Progenitor cell of endocrine pancreas (in vitro differentiated cells): ENCODE measurements at places on chromosomes 1 and 21. TPM values are rescaled to one million over a fixed set of nuclear protein-coding genes. Genes with fewer than 3 reads are reported as not detected.

Gene CHODL
- total RNA-seq, result 0.38 and 0.51 TPM in 2 replicates

DNA sequence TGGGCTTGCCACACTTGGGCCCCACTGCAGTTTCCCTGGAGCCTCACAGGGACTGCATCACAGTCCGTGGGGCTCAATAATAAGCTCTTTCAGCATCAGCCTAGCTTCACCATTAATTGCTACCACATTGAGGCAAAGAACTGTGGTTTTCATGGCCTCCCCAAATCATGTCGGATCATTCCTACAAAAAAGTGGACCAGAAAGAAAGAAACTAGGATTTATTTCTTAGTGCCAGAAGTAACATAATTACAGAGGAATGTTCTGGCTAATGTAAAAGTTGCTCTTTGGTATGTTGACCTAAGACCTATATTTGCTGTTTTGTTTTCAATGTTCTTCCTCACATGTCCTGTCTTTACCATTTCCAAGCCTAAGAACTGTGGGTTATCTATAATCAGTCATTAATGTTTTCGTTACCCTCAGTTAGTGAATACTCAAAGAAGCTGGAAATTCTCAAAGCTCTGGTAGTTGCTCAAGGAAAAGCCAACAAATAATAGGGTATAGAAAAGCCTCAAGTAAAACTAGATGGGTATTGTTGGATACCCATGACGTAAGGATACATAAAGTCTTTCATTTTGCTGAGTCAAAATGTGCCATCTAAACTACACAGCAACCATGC is 173.9 kb downstream of the LTN1 start:
- H3K27me3 ChIP-seq, result no peaks in the 10 kb centered on the region
- H3K36me3 ChIP-seq, result no peaks in the 10 kb centered on the region
- no peak overlapping the region for H3K4me3 ChIP-seq
- DNase-seq, result no peak

GRCh38 chr1:79594121-79594698 is 587.7 kb upstream of the ADGRL4 start:
- DNase-seq, result no peak
- no peak overlapping the region for H3K4me3 ChIP-seq
- no peaks in the 10 kb centered on the region for H3K36me3 ChIP-seq
- H3K4me1 ChIP-seq, result no peaks in the 10 kb centered on the region
- H3K27ac ChIP-seq, result no peak overlapping the region

Gene CR2
- total RNA-seq, result 0.17 and 0.24 TPM in 2 replicates

Gene PM20D1
- total RNA-seq, result not detected in 2 replicates

- H3K4me3 ChIP-seq, result no peak overlapping the region
- DNase-seq, result no peak
- no peak overlapping the region for H3K27ac ChIP-seq
These were observed 56.9 kb downstream of the PTPRF start for GRCh38 chr1:43587594-43587993.

GRCh38 chr1:41955461-41956159 is 36.9 kb upstream of the HIVEP3 start:
- H3K27ac ChIP-seq, result no peak overlapping the region
- H3K4me1 ChIP-seq, result peaks cover 7% of the 10 kb centered on the region
- H3K27me3 ChIP-seq, result peaks cover 3% of the 10 kb centered on the region
- no peak overlapping the region for H3K4me3 ChIP-seq

- H3K27ac ChIP-seq, result no peak overlapping the region
- H3K4me3 ChIP-seq, result no peak overlapping the region
- H3K4me1 ChIP-seq, result no peaks in the 10 kb centered on the region
- no peaks in the 10 kb centered on the region for H3K36me3 ChIP-seq
- H3K27me3 ChIP-seq, result no peaks in the 10 kb centered on the region
- DNase-seq, result peak; percentile 91
These were observed 123.3 kb upstream of the GADD45A start for GRCh38 chr1:67561704-67562113.

DNA sequence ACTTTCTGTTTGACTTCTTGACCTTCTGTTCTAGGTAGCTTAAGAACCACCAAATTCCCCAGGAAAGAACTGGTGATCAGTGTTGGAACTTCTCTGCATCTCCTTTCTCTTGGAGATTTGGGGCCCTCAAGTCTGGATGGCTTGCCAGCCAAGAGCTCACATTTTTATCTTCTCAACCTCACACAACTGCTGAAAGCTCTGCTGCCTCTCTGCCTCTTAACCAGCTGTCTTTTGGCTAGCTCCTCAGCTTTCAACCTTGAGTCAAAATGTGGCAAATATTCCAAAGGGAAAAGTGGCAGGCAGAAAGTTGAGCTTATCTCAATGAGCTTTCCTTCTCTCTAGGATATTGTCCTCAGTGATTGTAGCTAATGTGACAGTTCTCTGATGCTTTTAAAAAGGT is 89.2 kb upstream of the CCDC190 start:
- H3K27me3 ChIP-seq, result peaks cover 3% of the 10 kb centered on the region
- no peaks in the 10 kb centered on the region for H3K36me3 ChIP-seq
- no peaks in the 10 kb centered on the region for H3K4me1 ChIP-seq
- peak overlapping the region; percentile 12 for H3K27ac ChIP-seq
- H3K4me3 ChIP-seq, result no peak overlapping the region

- peak; percentile 77 for DNase-seq
- no peak overlapping the region for H3K4me3 ChIP-seq
- H3K36me3 ChIP-seq, result peaks cover 12% of the 10 kb centered on the region
- H3K27me3 ChIP-seq, result no peaks in the 10 kb centered on the region
These were observed 3.7 kb downstream of the CD52 start for GRCh38 chr1:26321315-26322041.

DNA sequence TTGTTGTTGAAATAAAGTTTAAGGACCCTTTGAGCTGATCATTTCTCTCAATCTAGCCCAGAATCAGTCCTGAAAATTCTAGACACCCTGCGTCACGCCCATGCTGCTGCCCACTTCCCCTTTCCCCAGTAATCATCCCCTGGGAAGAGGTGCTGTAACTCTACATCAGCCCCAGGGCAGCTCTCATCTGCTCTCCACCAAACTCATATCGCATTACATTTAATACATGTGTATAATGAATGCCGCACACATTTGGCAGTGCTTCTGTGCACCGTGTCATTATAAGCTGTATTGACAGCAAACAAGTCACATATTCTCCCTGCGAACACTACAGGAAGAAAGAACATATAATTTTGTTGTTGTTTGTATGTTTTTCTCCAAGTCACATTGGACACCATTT is 539.7 kb upstream of the DAB1 start:
- DNase-seq, result no peak
- no peaks in the 10 kb centered on the region for H3K4me1 ChIP-seq
- H3K4me3 ChIP-seq, result no peak overlapping the region
- H3K27me3 ChIP-seq, result peaks cover 2% of the 10 kb centered on the region

GRCh38 chr1:3375245-3375644 is 79.2 kb upstream of the ARHGEF16 start:
- no peak for DNase-seq
- peaks cover 3% of the 10 kb centered on the region for H3K4me1 ChIP-seq
- no peaks in the 10 kb centered on the region for H3K27me3 ChIP-seq
- peaks cover 8% of the 10 kb centered on the region for H3K36me3 ChIP-seq
- no peak overlapping the region for H3K27ac ChIP-seq
- H3K4me3 ChIP-seq, result no peak overlapping the region

Gene TRPM2
- 0.16 and 0.17 TPM in 2 replicates for total RNA-seq

DNA sequence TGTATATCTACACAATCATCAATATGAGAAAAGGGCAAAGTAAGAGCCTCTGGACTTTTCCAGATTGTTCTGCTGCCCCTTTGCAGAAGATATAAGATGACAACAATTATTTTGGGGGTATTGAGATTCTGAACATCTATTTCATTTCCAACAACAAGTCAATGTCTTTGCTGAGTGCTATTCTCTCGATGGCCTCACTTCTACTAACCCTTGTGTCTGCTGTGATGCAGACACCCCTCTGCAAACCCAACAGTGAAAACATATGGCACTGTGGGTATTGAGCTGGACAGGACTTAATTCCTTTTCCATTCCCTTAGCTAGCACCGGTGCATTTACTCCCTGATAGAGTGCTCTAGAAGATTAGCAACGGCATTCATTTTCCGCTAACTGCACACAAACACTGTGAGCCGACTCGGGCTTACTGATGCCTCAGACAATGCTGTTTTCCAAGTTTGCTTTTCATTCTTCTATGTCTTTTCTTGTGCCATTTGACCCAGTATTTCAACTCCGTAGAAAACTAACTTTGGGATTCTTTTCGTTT is 33.4 kb upstream of the SMYD2 start:
- no peak overlapping the region for H3K27ac ChIP-seq
- no peak overlapping the region for H3K4me3 ChIP-seq
- no peaks in the 10 kb centered on the region for H3K36me3 ChIP-seq
- no peak for DNase-seq
- peaks cover 3% of the 10 kb centered on the region for H3K27me3 ChIP-seq

GRCh38 chr1:170376801-170377385 is 155.1 kb upstream of the GORAB start:
- H3K27me3 ChIP-seq, result no peaks in the 10 kb centered on the region
- no peaks in the 10 kb centered on the region for H3K4me1 ChIP-seq
- no peak overlapping the region for H3K4me3 ChIP-seq
- DNase-seq, result no peak

GRCh38 chr1:60073605-60074278 is at the start of gene C1orf87:
TSS of gene C1orf87 (minus strand) at chr1:60073770. CDS start at chr1:60072643, 1,127 bp downstream.
- peak within 1 kb of the TSS; percentile 22 for H3K4me3 ChIP-seq
- DNase-seq, result peak; percentile 9
- H3K27ac ChIP-seq, result no peak within 1 kb of the TSS
- peaks cover 54% of the 10 kb centered on the region for H3K27me3 ChIP-seq
- no peaks in the 10 kb centered on the region for H3K36me3 ChIP-seq

GRCh38 chr1:6131561-6131960 is 48.6 kb downstream of the CHD5 start:
- no peak overlapping the region for H3K27ac ChIP-seq
- peaks cover 20% of the 10 kb centered on the region for H3K27me3 ChIP-seq

Gene RHBG
- 0.36 and 0.71 TPM in 2 replicates for total RNA-seq

Gene INAVA
- total RNA-seq, result 82.9 and 84.2 TPM in 2 replicates

Gene SPRR1B
- total RNA-seq, result not detected in 2 replicates

Gene HES2
- 0.07 and 0.12 TPM in 2 replicates for total RNA-seq

Gene FMO2
- not detected in 2 replicates for total RNA-seq

- H3K4me3 ChIP-seq, result no peak overlapping the region
- DNase-seq, result no peak
- H3K36me3 ChIP-seq, result no peaks in the 10 kb centered on the region
- H3K27me3 ChIP-seq, result no peaks in the 10 kb centered on the region
- H3K4me1 ChIP-seq, result no peaks in the 10 kb centered on the region
These were observed 788.4 kb upstream of the PRMT6 start for GRCh38 chr1:106268070-106268469.

- peak overlapping the region; percentile 18 for H3K27ac ChIP-seq
- no peaks in the 10 kb centered on the region for H3K36me3 ChIP-seq
- DNase-seq, result no peak
- no peak overlapping the region for H3K4me3 ChIP-seq
These were observed 30.6 kb upstream of the KIF21B start for GRCh38 chr1:201054091-201054543.

- DNase-seq, result no peak
- H3K27ac ChIP-seq, result no peak overlapping the region
- no peak overlapping the region for H3K4me3 ChIP-seq
- H3K4me1 ChIP-seq, result peaks cover 2% of the 10 kb centered on the region
- peaks cover 43% of the 10 kb centered on the region for H3K27me3 ChIP-seq
These were observed 239.3 kb downstream of the KCNJ6 start for GRCh38 chr21:37677006-37677405.

Gene LRRC38
- not detected in 2 replicates for total RNA-seq

GRCh38 chr1:20663365-20663764 is 2.2 kb upstream of the DDOST start:
- no peaks in the 10 kb centered on the region for H3K27me3 ChIP-seq
- H3K4me3 ChIP-seq, result peak overlapping the region; percentile 37
- H3K4me1 ChIP-seq, result peaks cover 21% of the 10 kb centered on the region
- H3K36me3 ChIP-seq, result peaks cover 2% of the 10 kb centered on the region
- H3K27ac ChIP-seq, result no peak overlapping the region
- no peak for DNase-seq

DNA sequence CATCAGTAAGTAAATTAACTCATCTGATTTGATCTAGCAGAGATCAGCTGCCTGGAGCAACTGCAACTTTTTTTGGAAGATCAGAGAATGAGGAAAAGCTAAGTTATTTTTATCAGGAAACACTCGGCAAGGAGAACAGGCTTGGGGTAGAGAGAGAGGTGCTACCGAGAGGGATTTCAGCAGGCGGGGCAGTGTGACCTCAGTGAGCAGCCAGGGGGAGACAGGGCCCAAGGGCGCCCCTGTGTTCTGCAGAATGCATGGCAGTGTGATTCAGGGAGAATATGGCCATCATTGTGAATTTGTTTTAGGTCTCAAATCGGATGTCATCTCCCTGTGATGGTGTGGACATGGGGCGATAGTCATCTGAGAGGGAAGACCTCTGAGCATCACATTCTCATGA is 484.1 kb upstream of the VAMP3 start:
- peaks cover 23% of the 10 kb centered on the region for H3K27me3 ChIP-seq
- DNase-seq, result no peak
- H3K27ac ChIP-seq, result no peak overlapping the region
- no peaks in the 10 kb centered on the region for H3K36me3 ChIP-seq
- H3K4me3 ChIP-seq, result no peak overlapping the region

Gene AADACL4
- total RNA-seq, result 0.24 TPM in 2 replicates

DNA sequence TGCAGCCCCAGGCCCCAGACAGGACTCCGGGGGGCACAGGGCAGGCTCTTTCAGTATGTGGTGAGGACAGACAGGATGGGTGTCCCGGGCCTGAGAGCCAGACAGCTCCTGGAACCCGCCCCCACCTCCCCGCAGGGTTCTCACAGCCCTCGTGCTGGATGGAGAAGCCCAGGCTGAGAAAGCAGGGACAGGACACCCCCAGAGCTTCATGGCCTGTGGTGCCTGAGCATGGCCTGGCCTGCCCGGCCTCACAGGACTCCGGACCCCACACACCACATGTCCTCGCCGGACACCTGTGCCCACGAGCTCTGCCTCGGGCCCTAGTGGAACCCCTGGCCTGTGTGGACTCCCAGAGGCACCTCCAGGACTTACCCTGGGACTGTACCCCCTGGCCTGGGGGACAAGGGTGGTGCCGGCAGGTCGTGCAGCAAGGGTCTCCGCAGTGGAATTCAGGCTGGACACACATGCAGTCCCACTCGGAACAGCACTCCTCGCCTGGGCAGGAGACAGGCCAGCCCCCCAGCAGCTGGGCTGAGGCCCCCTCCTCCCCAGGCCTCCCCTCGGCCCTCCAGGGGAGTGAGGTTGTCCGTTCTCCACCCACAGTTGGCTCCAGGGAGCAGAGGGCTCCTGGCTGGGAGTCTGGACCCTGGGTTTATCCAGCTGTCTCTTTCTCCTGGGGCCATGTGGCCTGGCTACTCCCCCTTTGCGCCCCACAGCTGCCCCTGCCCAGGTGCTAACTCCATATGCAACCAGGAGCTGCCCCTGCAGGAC is 1.2 kb downstream of the TNFRSF18 start:
- peaks cover 2% of the 10 kb centered on the region for H3K4me1 ChIP-seq
- no peak for DNase-seq
- no peaks in the 10 kb centered on the region for H3K36me3 ChIP-seq

GRCh38 chr1:202038688-202039346 is 28.4 kb downstream of the ELF3 start:
- no peak overlapping the region for H3K27ac ChIP-seq
- no peak for DNase-seq
- no peaks in the 10 kb centered on the region for H3K36me3 ChIP-seq
- no peaks in the 10 kb centered on the region for H3K27me3 ChIP-seq
